ENCODE measurements at places on chromosomes 3 and 15. TPM values are rescaled to one million over a fixed set of nuclear protein-coding genes. Genes with fewer than 3 reads are reported as not detected.

Gene CAMKV
- total RNA-seq, result 0.26 TPM

Gene THRB
- 9.0 TPM for total RNA-seq

Gene GREM1
- total RNA-seq, result 3.7 TPM

Gene DNASE1L3
- 2.3 TPM for total RNA-seq

Gene SEMA5B
- total RNA-seq, result under 0.01 TPM

Gene TRPM1
- under 0.01 TPM for total RNA-seq

Gene ISY1
- total RNA-seq, result 11.3 TPM

Gene HHLA2
- not detected for total RNA-seq

Gene PDZRN3
- 0.79 TPM for total RNA-seq

Gene MGA
- total RNA-seq, result 21.1 TPM

Gene CACNA1D
- 0.13 TPM for total RNA-seq

Gene IL17RD
- 2.3 TPM for total RNA-seq

Gene HRH1
- total RNA-seq, result 3.7 TPM

Gene APEH
- total RNA-seq, result 156 TPM

Gene CPB1
- not detected for total RNA-seq

Gene PXYLP1
- total RNA-seq, result 9.0 TPM

Gene GOLGA8O
- total RNA-seq, result 0.51 TPM

Gene CHRNA5
- 1.3 TPM for total RNA-seq

Gene DNAJA4
- 26.5 TPM for total RNA-seq

Gene GHSR
- total RNA-seq, result not detected

Gene ERC2
- 0.13 TPM for total RNA-seq

Gene LMAN1L
- under 0.01 TPM for total RNA-seq

Gene PLOD2
- 36.6 TPM for total RNA-seq

Gene NOX5
- not detected for total RNA-seq

Gene TTC23
- 10.0 TPM for total RNA-seq

Gene GOLGA8B
- 48.7 TPM for total RNA-seq

Gene LARP6
- 41.1 TPM for total RNA-seq

Gene TYRO3
- total RNA-seq, result 3.9 TPM
